Naive thymus-derived CD4-positive, alpha-beta T cell (primary cell): ENCODE measurements at places on chromosomes 5 and 9.

GRCh38 chr5:155954701-155955445 is 372.1 kb upstream of the SGCD start:
- no peaks in the 10 kb centered on the region for H3K27me3 ChIP-seq
- no peaks in the 10 kb centered on the region for H3K36me3 ChIP-seq
- no peak overlapping the region for H3K4me3 ChIP-seq
- DNase-seq = no peak

GRCh38 chr9:125075997-125076396 is 67.3 kb downstream of the SCAI start:
- H3K4me3 ChIP-seq = no peak overlapping the region
- DNase-seq = no peak
- H3K4me1 ChIP-seq = no peaks in the 10 kb centered on the region
- H3K27ac ChIP-seq = no peak overlapping the region

DNA sequence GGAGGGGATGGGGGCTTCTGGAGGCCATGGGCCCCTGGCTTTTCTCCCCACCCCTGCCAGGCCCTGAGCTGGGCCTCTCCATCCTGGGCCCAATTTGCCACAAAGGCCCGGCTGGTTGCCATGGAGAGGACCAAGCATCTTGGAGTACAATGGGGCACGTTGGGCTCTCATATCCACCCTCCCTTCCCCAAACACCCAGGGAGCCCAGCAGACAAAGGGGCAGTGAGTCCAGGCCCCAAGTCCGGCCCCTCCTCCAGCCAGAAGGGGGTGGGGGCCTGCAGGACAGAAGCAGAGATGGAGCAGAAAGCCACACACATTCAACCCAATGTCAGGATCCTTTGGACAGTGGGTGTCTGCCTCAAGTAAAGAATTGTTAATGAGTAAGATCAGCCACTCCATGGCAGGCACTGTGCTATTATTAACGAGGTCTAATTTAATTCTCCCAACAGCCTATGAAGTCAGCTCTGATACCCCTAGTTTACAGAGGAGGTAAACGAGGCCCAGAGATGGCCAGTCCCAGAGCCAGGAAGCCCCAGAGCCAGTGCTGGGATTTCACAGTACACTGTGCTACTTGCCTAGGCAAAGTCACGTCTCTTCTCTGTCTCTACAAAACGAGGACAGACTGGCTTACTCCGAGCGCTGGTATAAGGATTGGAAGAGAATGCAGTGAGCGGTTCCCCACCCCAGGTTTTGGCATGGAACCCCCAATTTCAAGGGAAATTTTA is 2.3 kb downstream of the CRB2 start:
- H3K36me3 ChIP-seq = no peaks in the 10 kb centered on the region
- H3K4me3 ChIP-seq = no peak overlapping the region
- no peaks in the 10 kb centered on the region for H3K4me1 ChIP-seq
- DNase-seq = no peak

DNA sequence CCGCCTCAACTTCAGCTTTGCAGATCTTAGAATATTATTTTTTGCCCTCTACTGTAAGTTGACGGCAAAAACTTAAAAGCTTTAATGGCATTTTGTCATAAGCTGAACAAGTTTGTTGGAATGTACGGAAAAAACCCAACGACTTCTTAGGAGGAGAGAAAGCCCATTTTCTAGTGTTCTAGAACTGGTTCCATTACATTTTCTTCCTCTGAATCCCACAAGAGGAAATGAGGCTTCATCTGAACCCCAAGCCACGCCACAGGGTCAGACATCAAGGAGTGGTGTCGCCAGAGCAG is 113.7 kb downstream of the LHFPL2 start:
- no peak overlapping the region for H3K4me3 ChIP-seq
- H3K4me1 ChIP-seq = no peaks in the 10 kb centered on the region
- H3K36me3 ChIP-seq = no peaks in the 10 kb centered on the region
- H3K27me3 ChIP-seq = no peaks in the 10 kb centered on the region
- no peak overlapping the region for H3K27ac ChIP-seq

DNA sequence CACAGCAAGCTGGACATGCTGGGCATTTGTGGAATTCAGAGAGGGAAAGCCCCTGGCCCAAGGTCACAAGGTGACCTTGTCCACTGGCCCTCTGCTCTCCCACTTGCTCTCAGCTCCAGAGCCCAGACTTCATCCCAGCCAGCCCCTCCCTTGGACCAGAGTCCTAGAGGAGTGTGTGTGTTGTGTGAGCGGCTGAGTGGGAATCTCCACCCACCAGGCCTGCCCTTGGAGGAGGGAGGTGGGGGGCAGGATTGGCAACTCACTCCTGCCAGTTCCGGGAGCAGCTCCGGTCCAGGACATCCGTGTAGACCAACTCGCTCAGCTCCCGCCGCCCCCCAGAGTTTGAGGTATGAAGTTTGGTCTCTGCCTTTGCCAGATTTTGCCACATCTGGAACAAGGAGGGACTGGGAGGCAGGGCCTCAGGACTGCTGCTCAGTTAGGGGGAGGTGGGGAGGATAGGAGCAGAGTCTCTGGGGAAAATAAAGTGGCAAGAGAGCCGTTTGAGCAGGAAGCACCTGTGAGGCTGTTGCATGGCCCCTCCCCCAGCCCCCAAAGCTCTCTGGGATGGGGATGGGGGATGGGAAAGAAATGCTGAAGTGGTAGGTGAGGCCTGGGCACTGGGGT is 1.4 kb downstream of the MZB1 start:
- DNase-seq = no peak
- peaks cover 12% of the 10 kb centered on the region for H3K4me1 ChIP-seq
- H3K27me3 ChIP-seq = no peaks in the 10 kb centered on the region
- no peak overlapping the region for H3K27ac ChIP-seq

DNA sequence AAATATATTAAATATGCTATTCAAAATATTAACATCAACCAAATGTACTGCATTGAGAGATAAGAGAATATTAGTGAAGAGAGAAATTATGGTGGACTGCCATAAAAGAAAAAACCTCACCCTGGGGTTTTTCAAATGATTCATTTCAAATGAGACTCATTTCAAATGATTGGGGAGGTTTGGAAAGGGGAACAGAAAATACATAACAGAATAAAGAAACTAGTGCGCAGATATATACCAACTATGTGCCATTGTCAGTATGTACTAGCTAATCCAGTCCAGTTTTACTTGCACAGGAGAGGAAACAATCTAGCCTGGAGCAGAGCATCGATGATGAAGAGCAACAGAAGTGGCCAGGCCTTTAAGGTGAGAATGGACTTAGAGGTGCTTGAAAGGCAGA is 651.6 kb upstream of the RORB start:
- H3K4me1 ChIP-seq = no peaks in the 10 kb centered on the region
- H3K4me3 ChIP-seq = no peak overlapping the region
- no peaks in the 10 kb centered on the region for H3K27me3 ChIP-seq
- no peak overlapping the region for H3K27ac ChIP-seq
- no peaks in the 10 kb centered on the region for H3K36me3 ChIP-seq
- DNase-seq = no peak

DNA sequence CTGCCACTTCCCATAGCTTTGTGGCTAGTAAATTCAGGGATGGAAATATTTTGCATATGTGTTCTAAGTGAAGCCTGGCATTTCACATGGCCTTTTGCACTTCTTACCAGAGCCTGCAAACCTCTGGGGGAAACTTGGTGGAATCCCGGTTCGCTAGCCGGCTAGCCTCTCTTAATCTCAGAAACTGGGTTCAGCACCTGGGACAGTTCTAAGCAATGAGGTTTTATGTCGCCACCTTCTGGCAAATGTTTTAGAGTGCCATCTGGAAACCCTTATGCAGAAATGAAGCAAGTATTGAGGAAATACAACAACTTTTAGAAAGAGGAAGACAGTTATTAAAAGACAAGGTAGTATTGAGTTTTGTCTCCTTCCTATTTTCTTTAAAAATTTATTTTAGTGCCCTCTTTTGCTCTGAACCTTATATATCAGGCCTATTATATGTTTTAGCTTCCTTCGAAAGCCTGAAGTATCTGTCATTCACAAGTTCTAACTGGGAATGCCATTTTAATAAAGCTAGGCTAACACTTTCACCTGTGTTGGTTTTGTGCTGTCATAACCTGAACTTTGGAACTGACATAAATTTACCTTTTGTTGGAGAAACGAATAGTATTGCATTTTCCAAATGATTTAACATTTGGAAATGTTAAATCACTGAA is 963 bp upstream of the HTR1A start:
- DNase-seq = no peak
- H3K27ac ChIP-seq = no peak overlapping the region
- no peaks in the 10 kb centered on the region for H3K36me3 ChIP-seq
- peaks cover 3% of the 10 kb centered on the region for H3K27me3 ChIP-seq
- H3K4me1 ChIP-seq = no peaks in the 10 kb centered on the region
- H3K4me3 ChIP-seq = no peak overlapping the region

DNA sequence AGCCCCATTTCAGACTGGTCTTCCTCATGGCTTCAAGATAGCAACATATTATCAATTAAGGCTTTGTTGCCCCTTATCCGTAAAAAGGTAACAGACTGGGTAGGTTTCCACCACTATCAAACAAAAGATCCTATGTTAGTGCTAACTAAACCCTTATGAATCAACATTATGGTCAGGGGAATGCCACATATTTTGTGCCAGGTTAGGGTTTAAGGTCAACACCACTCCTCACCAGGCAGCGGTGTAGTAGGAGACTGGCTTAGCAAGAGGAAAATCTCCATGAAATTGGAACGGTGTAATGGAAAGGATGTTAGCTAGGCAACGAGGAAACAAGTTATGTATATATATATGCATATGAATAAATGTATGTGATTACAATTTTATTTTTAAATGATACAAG is 655.8 kb downstream of the TLR4 start:
- no peak for DNase-seq
- no peaks in the 10 kb centered on the region for H3K36me3 ChIP-seq
- no peak overlapping the region for H3K4me3 ChIP-seq
- H3K4me1 ChIP-seq = no peaks in the 10 kb centered on the region
- H3K27me3 ChIP-seq = no peaks in the 10 kb centered on the region
- H3K27ac ChIP-seq = no peak overlapping the region

- no peak for DNase-seq
- H3K27ac ChIP-seq = peak overlapping the region; percentile 68
- peak overlapping the region; percentile 56 for H3K4me3 ChIP-seq
- H3K36me3 ChIP-seq = peaks cover 3% of the 10 kb centered on the region
- no peaks in the 10 kb centered on the region for H3K27me3 ChIP-seq
These were observed 19.7 kb downstream of the DNAJA1 start for GRCh38 chr9:33044677-33045282.

- DNase-seq = no peak
- no peaks in the 10 kb centered on the region for H3K4me1 ChIP-seq
- H3K4me3 ChIP-seq = no peak overlapping the region
- H3K27ac ChIP-seq = no peak overlapping the region
- no peaks in the 10 kb centered on the region for H3K36me3 ChIP-seq
- no peaks in the 10 kb centered on the region for H3K27me3 ChIP-seq
These were observed 487.2 kb upstream of the ST8SIA4 start for GRCh38 chr5:101390151-101390908.

- no peaks in the 10 kb centered on the region for H3K4me1 ChIP-seq
- H3K36me3 ChIP-seq = no peaks in the 10 kb centered on the region
- H3K4me3 ChIP-seq = no peak overlapping the region
- no peaks in the 10 kb centered on the region for H3K27me3 ChIP-seq
These were observed 30.6 kb downstream of the MAP1B start for GRCh38 chr5:72137826-72138409.

DNA sequence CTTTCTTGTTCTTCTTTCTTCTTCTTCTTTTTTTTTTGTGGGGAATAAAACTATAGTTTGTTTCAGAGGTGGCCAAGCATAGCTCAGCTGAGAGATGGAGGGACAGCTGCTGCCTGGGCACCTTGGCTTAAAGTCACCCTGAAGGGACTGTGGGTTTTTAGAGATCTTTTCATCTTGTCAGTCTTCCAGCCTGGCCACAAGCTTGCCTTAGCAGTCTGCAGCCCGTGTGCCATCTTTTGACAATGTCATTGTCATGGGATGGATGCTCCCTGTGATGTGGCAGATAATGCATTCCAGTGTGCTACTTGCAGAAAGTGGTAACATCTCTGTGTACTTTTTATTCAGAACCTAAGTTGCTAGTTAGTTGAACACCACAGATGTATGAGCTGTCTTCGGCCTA is 280.8 kb downstream of the FANCC start:
- no peak overlapping the region for H3K4me3 ChIP-seq
- H3K27ac ChIP-seq = no peak overlapping the region
- H3K36me3 ChIP-seq = no peaks in the 10 kb centered on the region
- no peaks in the 10 kb centered on the region for H3K4me1 ChIP-seq
- no peak for DNase-seq
- H3K27me3 ChIP-seq = no peaks in the 10 kb centered on the region

DNA sequence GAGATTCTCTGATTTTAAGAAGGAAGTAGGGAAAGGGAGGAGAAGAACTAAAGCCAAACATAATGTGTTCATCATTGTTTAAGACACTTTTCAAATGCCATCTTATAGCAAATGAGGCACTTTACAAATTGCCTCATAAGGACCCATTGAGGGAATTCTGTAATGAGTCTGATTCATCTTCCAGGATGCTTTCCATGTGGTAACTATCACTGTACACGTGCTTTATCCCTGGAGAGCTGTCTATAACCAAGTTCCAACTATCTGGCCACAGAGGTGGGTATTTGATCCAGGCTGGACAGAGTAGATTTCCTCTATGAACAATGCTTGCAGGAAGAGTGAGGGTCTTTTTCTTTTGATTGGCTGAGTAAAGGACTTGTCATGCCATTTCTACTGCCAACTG is 183.5 kb upstream of the NFIB start:
- no peaks in the 10 kb centered on the region for H3K36me3 ChIP-seq
- no peaks in the 10 kb centered on the region for H3K4me1 ChIP-seq
- no peak overlapping the region for H3K27ac ChIP-seq
- no peaks in the 10 kb centered on the region for H3K27me3 ChIP-seq

DNA sequence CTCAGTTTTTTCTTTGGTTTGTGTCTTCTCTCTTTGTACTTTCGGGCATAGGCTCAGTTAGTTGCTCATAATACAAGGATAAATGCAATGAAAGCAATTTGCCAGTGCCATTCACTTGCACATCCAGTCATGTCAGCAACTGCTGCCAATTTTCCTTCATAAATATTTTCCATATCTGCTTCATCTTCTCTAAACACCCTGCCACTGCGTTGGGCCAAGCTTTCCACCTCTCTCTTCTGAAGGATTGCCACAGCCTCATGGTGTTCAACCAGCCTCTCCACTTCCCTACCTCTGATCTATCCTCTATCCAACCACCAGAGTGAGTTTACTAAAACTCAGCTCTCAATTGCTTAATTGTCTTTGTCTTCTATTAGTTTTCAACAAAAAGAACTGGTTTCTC is 192.5 kb upstream of the ZNF462 start:
- H3K36me3 ChIP-seq = no peaks in the 10 kb centered on the region
- no peak overlapping the region for H3K27ac ChIP-seq
- DNase-seq = no peak
- no peak overlapping the region for H3K4me3 ChIP-seq
- H3K27me3 ChIP-seq = no peaks in the 10 kb centered on the region
- H3K4me1 ChIP-seq = no peaks in the 10 kb centered on the region

DNA sequence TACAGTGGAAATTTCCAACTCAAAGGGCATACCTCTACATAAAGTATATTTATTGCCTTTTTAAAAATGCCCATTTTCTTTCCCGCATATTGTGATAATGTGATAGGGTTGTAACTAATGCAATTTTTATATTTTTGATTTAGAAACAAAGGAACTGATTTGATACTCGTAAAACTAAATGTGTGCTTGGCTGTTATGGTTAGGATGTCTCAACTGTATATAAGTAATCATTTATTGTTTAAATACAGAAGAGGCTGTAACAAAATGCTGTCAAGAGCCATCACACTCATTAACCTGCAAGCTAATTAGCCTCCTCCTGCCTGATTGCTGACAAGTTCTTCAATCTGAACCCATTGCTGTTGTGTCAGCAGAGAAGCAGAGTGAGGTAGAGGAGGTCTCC is 149.2 kb downstream of the PBX3 start:
- no peak for DNase-seq
- H3K4me1 ChIP-seq = no peaks in the 10 kb centered on the region
- H3K27me3 ChIP-seq = no peaks in the 10 kb centered on the region
- no peaks in the 10 kb centered on the region for H3K36me3 ChIP-seq
